ENCODE measurements at places on chromosomes 12 and 14. TPM values are rescaled to one million over a fixed set of nuclear protein-coding genes. Genes with fewer than 3 reads are reported as not detected.

GRCh38 chr14:75993567-75994041 lies 8.0 kb downstream of the IFT43 start:
- no peaks in the 10 kb centered on the region for H3K27me3 ChIP-seq
- H3K27ac ChIP-seq: no peak overlapping the region
- no peak overlapping the region for H3K4me3 ChIP-seq
- DNase-seq: no peak

- H3K4me3 ChIP-seq: no peak overlapping the region
- DNase-seq: peak; percentile 100
- no peaks in the 10 kb centered on the region for H3K36me3 ChIP-seq
Observed at GRCh38 chr12:49868952-49869815, 26.3 kb upstream of the BCDIN3D start.

IL31 gene
- total RNA-seq: not detected

MYH6 gene
- 8,484 TPM for total RNA-seq

BDKRB2 gene
- total RNA-seq: 0.49 TPM

C12orf50 gene
- not detected for total RNA-seq
